NCI-H1436 (cell line): ENCODE measurements at places on chromosomes 2 and 18.

DNA sequence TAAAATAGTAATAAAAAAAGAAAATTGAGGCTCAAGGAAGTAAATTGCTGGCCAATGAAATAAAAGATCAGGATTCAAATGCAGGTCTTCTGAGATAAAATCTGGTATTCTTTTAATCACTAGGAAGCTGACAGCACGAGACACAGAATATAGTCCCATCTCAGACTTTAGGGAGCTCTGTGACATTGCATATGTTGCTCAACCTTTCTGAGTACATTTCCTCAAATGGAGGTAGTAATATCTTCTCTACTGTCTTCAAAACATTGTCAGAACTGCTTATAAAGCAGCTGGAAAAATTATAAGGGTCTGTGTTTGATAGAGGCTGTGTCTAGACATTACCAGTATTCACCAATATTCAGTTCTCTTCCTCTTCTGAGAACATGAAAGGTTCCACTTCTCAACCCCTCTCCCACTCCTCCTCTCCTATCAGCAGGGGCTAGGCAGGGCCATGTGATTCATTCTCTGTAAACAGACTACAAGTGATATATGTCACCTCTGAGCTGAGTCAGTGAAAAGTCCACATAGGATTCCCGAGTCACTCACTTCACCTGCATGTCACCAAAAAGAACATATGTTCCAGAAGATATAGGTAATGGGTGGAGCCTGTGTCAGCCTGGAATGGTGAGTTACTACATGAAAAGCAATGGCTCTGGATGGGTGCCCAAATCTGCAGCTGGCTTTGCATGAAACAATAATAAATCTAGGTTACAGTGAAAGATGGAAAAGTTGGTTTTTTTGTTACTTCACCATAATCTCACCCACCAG lies 7.1 kb downstream of the KCNE4 start:
- DNase-seq = no peak

- no peak for DNase-seq
Observed at GRCh38 chr2:120231564-120231973, 8.4 kb upstream of the TMEM185B start.

GRCh38 chr2:231780123-231780908 lies 766 bp downstream of the PDE6D start:
- DNase-seq = no peak

DNA sequence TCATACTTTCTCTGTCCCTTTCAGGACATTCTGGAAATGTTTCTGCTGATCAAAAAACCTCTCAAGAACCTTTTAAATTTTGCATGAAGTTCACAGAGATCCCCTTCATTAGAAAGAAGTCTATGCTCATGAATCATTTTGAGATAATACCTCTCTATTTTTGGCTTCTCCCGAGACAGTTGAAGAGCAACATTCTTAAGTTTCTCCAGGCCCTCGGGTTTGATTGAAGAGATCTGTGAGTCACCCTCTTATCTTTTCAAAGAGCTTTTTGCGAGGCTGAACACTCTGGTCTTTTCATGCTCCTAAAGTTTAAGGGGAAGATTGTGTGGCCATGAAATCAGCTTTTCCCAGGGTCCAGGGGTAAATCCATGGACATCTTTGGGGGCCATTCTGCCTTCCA lies 354.2 kb downstream of the FBXO15 start:
- DNase-seq = no peak

DNA sequence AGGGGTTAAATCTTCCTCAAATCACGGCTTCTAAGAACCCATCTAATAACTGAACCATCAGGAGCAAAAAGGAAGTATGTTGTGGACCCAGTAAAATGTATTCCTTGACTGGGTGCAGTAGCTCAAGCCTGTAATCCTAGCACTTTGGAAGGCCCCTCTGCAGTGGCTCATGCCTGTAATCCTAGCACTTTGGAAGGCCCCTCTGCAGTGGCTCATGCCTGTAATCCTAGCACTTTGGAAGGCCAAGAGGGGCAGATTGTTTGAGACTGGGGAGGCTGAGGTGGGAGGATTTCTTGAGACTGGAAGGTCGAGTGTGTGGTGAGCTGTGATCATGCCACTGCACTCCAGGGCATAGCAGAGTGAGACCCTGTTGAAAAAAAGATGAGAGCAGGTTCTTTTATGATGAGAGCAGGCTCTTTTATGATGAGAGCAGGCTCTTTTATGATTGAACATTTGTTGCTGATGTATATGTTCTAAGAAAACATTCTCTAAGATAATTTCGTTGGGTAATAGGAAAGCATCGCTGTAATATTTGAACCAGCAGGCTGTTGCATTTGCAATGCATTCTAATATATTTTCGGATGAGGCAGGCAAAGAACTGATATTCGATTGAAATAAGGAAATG lies 3.5 kb upstream of the PARD6G start:
- no peak for DNase-seq

DNA sequence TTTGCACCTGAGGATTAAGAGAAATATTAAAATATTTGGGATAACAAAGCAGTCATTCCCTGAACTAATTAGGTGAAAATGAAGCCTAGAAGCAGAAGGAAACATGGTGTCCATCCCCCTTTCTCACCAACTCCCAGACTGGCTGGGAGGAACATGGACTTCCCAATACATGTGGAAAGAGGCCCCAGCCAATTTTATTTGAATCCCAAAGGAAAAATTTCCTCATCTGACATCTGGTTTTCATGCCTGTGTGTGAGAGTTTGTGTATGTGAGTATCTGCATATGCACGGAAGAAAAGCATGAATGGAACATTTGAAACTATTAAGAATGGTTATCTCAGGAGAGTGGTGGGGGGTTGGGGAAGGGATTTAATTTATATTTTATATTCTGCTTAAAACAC lies 84.3 kb downstream of the COPS8 start:
- no peak for DNase-seq

DNA sequence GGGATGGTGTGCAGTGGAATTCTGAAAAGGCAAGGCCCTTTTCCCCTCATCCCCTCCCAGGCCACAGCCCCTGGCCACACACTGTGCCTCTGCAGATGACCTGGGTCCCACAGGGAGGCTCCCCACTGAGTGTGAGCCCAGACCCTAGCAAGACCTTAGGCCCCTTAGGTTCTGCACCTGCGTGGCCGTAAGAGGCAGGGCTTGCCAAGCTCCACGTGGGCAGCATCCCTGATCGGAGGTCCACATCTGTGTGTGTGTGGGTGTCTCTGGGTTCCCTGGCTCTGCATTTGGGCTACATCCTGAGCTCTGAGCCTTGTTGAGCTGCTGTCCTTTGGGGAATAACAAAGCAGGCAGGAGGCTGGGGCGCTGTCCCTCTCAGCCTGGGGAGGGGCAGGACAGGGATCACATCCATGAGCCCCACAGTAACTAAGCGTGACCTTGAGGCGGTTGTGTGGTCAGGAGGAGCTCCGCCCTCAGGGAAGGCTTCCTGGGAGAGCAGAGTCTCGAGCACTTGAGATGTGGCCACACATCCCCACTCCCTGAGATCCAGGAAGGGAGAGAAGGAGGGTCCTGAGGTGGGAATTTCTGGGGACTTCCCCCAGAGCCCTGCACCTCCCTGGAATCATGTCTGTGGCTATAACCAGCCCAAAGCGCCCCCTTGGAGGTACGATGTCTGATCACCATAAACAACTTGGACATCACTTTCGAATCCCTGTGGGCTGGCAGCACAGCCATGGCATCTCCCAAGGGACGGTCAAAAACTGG lies 84.8 kb downstream of the STPG4 start:
- DNase-seq = no peak
